Mammary microvascular endothelial cell (primary cell): ENCODE measurements at places on chromosomes 3 and 15. TPM values are rescaled to one million over a fixed set of nuclear protein-coding genes. Genes with fewer than 3 reads are reported as not detected.

Gene IGF2BP2
- total RNA-seq, result 42.8 and 45.0 TPM in 2 replicates

Gene PP2D1
- total RNA-seq, result not detected in 2 replicates

Gene CACNA2D2
- total RNA-seq, result 0.05 TPM in 1 of 2 replicates, not detected in the other

Gene TOPAZ1
- not detected in 2 replicates for total RNA-seq

Gene IL5RA
- not detected in 2 replicates for total RNA-seq

Gene EPHB3
- not detected in 2 replicates for total RNA-seq

Gene SUMF1
- total RNA-seq, result 44.2 and 45.8 TPM in 2 replicates

Gene LRRC31
- not detected in 2 replicates for total RNA-seq

Gene GP5
- total RNA-seq, result 0.13 TPM in 1 of 2 replicates, not detected in the other

Gene MEIS2
- 1.5 and 4.9 TPM in 2 replicates for total RNA-seq

Gene CLDN18
- total RNA-seq, result not detected in 2 replicates

Gene CISH
- total RNA-seq, result 0.20 and 0.33 TPM in 2 replicates

Gene ESYT3
- 0.05 and 0.07 TPM in 2 replicates for total RNA-seq

Gene CCDC54
- total RNA-seq, result not detected in 2 replicates

Gene SLC6A11
- not detected in 2 replicates for total RNA-seq
